ENCODE measurements at places on chromosomes 2 and 18.

- peak; percentile 26 for DNase-seq
Observed at GRCh38 chr2:21422050-21422449, 298.3 kb downstream of the TDRD15 start.

DNA sequence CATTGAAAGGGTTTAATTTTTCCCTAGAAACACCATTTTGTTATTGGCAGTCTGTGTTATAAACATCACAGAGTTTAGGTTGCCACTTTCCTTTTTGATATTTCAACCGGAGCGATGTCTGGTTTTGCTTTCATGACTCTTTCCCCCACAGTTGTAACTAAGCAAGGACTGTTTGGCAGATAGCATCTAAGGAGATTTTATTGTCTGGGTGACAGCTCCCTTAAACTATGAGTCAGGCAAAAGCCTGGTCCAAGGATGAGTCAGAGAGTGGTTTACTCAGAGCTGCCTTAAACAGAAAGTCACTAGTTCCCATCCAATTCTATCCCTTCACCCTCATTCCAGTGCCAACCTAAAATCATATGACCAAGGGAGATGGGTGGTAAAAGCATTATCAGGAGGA, 341.6 kb upstream of the VWC2L start:
- peak; percentile 50 for DNase-seq

- DNase-seq, result no peak
Observed at GRCh38 chr2:7609974-7610373, 692.8 kb downstream of the RNF144A start.

GRCh38 chr2:8669157-8669817, 12.6 kb upstream of the ID2 start:
- no peak for DNase-seq

DNA sequence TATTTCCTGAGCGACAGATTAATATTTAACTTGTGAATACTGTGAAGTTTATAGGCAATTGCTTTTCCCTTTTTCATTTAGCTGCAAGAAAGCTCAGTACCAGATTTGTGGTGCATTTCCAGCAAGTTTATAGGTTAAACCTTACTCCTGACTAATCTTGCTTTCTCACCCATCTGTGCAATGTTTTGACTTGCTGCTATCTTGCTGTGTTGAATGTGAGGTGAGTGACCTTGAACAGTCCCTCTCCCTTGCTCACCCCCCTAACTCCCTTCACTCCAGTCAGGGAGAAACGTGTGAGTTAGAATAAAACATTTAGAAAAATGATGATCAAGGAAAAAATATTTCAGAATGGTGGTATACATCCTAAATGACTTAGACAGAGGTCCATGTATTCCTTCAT, 39.8 kb upstream of the PARD3B start:
- DNase-seq, result no peak

DNA sequence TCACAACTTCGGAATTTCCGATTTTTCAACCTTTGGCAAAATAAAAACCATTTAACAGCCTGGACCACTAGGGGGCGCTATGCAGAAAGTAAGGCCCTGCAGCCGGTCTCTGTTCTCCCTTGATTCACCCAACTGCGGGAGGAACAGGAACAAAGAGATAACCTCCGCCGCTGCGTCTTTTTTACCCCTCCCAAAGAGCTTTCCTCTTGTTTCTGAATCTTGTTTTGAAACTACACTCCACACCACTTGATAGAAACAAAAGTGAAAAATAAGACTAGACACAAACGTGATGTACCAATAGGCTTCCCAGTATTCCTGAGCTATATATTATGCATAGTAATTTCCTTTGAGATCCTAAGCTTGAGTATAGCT, 231.2 kb downstream of the MYO3B start:
- peak; percentile 32 for DNase-seq

GRCh38 chr2:95670686-95671085, 78.9 kb downstream of the TRIM43 start:
- DNase-seq, result no peak

DNA sequence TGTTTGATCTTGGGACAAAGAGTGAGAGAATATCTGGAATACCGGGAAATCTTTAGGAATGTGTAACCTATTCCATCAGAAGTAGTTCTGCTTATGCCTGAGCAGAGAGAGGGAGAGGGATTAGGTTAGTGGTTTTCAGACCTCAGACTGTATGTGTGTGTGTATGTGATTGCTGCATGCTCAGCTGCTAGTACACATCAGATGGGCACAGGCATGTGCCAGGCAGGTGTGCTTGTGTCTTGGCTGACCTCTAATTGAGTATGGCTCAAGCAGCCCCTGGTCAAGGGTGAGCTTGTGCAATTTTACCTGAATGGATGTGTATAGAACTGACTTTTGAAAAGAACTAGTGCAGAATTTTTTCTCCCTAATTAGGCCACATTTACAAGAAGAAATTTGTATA, 91.2 kb downstream of the INSIG2 start:
- DNase-seq, result no peak

DNA sequence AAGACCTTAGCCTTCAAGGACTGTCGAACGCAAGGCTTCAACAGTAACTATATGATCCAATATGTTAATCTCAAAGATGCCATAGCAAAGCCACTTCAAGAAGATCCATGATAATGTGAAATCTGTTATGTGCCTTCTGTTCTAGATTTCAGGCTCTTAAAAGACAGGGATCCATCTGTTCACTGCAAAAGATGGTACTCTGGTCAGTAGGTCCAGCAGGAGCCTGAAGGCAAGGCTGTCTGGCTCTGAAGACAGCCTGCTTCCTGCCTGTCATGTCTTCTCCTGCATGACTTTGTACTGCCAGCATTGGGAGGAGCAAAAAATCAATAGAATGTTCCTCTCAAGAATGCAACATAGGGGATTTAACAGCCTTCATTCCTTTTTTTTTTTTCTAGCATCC, 270.8 kb upstream of the PARD3B start:
- no peak for DNase-seq

- no peak for DNase-seq
Observed at GRCh38 chr18:7458884-7459283, 108.2 kb upstream of the PTPRM start.

GRCh38 chr2:108920686-108921085, 68.3 kb downstream of the EDAR start:
- no peak for DNase-seq

GRCh38 chr18:63001861-63002260, 286.5 kb downstream of the PHLPP1 start:
- DNase-seq, result no peak

GRCh38 chr18:39037925-39038324, 1472.3 kb upstream of the CELF4 start:
- DNase-seq, result no peak

- DNase-seq, result no peak
Observed at GRCh38 chr18:61199171-61199848, 133.9 kb upstream of the CDH20 start.

DNA sequence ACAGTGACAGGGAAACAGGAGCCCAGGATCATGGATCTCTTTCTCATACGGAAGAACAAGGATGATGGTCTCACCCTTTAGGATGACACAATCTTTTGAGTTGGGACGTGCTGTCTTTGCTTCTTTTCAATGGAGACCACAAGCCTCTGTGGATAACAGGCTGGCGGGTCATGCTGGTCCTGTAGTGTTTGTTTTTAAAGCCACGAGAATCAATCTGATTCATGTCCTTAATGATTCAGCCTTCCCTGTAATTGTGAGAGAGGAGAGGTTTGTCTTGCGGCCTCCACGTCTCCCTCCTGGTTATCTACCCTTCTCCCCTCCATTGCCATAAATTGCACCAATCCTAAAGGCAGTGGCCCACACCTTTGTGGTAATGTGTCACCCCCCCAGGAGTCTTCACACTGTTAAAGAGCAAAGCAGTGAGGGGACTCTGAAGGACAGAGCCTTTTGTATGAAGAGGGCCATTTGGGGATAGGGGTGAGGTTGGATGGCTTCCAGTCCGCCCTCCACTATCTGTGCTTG, 87.7 kb upstream of the TGFA start:
- DNase-seq, result no peak

DNA sequence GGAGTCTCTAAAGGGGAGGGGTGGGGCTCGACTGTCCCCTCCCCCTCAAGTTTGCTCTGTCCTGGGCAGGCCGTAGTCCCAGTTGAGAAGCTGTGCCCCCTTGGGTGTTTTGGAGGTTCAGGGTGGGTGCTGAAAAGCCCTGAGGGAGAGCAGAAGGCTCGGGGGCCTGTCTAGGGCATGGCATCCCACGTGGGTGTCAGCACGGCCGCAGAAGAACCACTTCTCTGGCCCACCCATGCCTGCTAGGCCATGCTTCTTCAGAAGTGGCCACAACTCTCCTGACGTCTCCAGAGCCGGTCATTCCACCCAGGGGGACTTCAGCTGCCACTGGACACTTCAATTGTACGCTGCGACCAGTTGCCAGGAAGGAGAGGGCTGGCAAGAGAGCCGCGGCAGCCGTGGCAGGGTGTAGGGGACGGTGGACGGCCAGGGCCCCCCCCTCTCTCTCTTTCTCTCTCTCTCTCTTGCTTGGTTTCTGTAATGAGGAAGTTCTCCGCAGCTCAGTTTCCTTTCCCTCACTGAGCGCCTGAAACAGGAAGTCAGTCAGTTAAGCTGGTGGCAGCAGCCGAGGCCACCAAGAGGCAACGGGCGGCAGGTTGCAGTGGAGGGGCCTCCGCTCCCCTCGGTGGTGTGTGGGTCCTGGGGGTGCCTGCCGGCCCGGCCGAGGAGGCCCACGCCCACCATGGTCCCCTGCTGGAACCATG, at the start of gene INPP5D:
INPP5D (plus strand) TSS at position 546 of the 704 bp plus-strand sequence; CDS start at position 683, 137 bp downstream.
- DNase-seq, result no peak

DNA sequence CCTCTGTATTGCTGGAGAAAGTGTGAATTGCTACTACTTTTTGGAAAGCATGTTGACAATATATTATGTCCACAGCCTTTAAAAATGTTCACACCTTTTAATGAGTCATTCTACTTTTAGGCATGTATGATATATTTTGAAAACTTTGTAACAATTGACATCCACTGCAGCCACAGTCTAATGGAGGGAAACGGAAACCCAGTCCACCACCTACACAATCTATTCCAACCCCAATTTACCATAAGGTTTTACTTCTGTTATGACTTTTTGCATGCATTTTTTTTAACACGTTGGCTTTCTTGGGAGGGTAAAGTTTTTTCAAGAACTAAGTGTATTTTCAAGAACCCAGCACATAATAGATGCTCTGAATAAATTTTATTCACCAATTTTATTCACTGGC, 38.5 kb upstream of the ATP8B1 start:
- DNase-seq, result no peak

- DNase-seq, result no peak
Observed at GRCh38 chr2:219897456-219897855, 270.0 kb downstream of the SLC4A3 start.

DNA sequence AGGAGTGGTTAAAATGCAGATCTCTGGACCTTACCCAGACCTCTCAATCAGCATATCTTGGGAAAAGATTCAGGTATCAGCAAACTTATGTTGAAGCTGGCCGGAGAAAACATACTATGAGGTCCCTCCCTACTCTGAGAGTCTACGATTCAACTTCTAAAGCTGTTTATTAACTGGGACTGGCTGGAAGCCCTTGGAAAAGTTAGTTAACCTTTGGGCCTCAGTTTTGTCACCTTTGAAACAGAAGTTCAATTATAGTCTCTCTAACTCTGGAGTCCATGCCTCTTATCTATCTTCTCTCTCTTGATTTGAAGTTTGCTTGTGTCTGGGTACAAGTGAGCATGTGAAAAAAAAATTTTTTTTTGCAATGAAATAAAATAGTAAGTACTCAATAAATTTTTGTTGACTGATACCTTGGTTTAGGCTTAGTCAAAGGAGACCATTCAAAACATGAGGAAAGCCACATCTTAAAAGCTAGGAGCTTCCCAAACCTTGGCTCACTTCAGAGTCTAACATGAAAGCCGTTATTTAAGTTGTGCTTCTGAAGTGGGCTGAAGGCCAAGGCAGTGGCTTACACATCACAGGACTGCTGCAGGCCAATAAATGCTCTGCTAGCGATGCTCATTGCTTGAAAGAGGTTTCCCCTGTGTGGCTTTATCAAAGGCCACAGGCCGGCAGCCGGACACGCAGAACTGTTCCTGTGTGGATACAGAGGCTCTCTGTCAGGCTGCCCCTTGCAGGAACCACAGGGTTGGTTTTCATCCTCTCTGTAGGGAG, 110.6 kb upstream of the FAM136A start:
- no peak for DNase-seq

DNA sequence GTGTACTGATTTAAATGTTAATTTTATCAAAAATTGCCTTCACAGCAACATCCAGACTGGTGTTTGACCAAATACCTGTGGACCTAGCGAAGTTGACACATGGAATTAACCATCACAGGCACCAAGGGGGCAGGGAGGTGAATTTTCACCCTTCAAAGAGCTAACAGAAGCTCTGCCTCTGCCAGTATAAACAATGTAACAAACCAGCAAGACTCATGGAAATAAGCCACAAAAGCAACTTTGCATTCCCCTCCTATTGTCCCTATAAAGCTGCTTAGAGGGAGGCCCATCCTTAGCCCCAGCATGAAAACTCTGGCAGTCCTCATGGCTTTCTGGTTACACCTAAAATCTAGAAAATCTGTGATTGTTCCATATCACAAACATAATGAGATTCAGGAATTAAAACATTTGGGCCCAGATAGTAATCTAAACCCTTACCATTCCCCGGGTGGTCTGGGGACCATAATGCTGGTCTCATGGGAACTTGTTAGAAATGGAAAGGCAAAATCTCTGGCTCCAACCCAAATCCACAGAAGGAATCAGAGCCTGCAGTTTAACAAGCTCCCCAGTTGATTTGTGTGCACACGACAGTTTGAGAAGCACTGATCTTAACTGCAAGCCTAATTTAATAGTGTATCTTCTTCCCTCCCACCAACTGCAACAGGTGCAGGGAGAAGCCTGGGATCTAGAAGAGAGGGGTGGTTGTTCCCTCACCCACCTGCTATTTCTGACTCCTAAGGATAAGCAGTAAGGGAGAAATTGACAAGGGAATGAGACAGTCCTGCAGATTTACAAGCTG, 23.1 kb downstream of the SERPINB11 start:
- no peak for DNase-seq

- no peak for DNase-seq
Observed at GRCh38 chr2:130377491-130377890, 21.6 kb downstream of the PTPN18 start.

GRCh38 chr2:55140316-55141219, 90.3 kb upstream of the RTN4 start:
- DNase-seq, result no peak

- no peak for DNase-seq
Observed at GRCh38 chr2:136125236-136125635, 7.3 kb upstream of the CXCR4 start.

DNA sequence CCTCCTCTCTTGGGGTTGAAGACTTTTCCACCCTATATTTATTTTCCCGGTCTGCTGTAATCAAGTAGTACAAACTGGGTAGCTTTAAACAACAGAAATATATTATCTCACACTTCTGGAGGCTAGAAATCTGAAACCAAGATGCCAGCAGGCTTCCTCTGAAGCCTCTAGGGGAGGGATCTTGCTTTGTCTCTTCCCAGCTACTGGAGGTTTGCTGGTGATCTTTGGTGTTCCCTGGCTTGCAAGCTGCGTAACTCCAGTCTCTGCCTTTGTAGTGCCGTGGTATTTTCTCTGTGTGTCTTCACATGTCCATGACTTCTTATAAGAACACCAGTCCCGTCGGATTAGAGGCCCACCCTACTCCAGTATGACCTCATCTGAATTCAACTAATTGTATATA, 44.4 kb downstream of the MYO3B start:
- no peak for DNase-seq
